ENCODE measurements at places on chromosomes 1 and 21.
A peak's percentile ranks its signal among the peaks of the same experiment; 100 is the strongest.

DNA sequence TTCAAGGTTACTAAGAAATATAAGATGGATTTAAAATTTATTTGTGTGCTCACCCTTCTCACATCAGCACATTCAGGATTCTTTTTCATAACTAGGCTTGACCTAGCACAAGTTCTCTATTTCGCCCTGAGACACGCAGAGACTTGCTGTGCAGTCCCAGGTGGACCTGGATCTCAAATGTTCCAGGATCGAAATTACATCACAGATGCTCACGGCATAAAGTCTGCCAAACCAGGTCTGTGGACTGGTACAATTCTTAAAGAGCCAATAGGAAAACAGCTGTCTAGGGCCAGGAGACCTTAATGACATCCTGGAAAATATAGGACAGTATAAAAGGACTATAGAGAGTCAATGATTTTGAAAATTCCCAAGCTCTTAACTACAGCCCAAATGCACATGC, 2.2 kb downstream of the PGBD5 start:
- no peak for DNase-seq

- peak; percentile 72 for DNase-seq
These were observed 9.0 kb downstream of the NPPA start for GRCh38 chr1:11838349-11839272.

DNA sequence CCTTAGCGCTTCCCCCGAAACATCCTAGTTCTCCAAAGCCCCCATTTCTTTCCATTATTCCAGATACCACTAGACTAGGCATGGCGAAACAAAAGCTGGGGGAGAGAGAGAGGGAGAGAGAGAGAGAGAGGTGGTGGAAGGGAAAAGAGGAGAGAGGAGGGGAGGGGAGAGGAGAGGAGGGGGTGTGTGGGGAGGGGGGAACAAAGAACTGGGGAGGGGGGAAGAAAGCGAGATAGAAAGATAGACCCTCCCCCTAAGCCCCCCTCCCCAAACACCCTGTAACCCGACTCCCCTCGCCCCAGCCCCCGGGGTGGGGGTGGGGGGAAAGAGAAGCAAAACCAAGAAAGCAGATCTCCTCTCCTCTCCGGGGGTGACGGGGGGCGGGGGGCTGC, 352 bp downstream of the MEX3A start:
- DNase-seq = no peak

GRCh38 chr21:33125680-33126375, 55.9 kb downstream of the OLIG1 start:
- DNase-seq = no peak

GRCh38 chr1:46114925-46115603, 17.4 kb downstream of the PIK3R3 start:
- DNase-seq = peak; percentile 45

DNA sequence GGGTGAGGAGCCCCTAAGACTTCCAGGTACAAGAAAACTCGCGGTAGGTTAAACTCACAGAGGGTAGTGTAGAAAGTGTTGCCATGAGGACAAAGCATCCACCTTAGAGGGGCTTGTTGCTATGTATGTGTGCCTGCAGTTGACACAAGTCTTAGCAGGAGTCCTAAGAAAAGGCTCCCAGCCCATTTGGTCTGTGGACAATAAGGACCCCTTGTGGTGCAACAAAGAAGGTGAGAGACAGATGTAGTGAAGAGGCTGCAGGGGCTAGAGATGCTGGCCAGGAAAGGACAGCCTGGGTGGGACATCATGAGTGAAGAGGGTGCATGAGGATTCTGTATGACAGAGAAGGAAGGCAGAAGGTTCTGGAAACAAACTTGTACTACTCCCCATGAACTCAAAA, 36.3 kb upstream of the IL10 start:
- peak; percentile 79 for DNase-seq

DNA sequence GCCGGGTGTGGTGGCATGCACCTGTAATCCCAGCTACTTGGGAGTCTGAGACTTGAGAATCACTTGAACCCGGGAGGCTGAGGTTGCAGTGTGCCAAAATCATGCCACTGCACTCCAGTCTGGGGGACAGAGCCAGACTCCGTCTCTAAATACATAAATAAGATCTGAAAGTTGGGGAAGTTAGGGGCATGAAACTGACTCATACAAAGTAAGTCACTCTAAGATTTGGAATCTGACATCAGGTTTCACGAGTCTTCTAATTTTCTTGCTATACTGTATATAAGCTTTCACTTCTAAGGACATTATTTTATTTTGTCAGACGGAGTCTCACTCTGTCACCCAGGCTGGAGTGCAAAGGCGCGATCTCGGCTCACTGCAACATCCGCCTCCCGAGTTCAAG, 30.1 kb downstream of the RNF19B start:
- no peak for DNase-seq
